ENCODE measurements at places on chromosomes 7 and 10. TPM values are rescaled to one million over a fixed set of nuclear protein-coding genes. Genes with fewer than 3 reads are reported as not detected.

The PON1 gene
- total RNA-seq = not detected

GRCh38 chr7:40418448-40418847 is 283.6 kb downstream of the SUGCT start:
- DNase-seq = no peak
- no peak overlapping the region for H3K4me3 ChIP-seq
- peaks cover 6% of the 10 kb centered on the region for H3K4me1 ChIP-seq
- H3K36me3 ChIP-seq = no peaks in the 10 kb centered on the region

DNA sequence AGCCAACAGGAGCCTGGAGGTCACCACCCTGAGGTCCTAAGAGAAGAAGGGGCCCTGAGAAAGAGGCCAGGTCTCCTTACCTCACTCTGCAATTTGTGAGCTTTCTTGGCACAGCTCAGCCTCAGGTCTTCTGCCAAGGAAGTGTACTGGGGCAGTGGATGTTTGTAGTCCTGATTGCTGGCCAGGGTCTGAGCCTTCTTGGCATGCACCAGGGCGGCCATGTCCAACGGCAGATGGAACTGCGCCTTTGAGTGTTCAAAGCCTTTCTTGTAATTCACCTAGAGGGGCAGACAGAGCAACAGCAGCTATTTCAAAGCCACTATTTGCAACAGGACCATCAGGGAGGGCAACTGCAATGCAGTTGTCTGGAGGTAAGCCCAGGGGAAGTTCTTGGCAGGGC is 51.7 kb downstream of the NRAP start:
- no peaks in the 10 kb centered on the region for H3K27me3 ChIP-seq
- H3K27ac ChIP-seq = no peak overlapping the region
- no peak for DNase-seq
- H3K4me1 ChIP-seq = no peaks in the 10 kb centered on the region

DNA sequence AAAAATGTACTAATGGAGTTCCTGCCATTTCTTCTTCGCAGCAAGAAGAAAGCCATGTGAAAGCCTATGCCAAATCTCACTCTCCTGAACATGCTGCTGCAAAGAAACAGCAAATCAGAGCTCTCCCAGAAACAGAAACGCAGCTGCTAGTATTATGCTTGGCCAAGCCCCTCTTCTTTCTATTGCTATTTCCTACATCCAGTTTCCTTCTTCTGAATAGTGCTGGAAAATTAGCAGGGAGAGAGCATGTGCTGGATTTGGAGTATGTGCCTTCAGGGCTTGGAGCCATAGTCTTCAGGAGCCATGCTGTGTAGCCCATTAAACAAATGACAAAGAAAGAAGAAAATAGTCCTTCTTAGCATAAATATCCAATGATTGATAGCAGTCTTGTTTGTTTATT is 852.0 kb upstream of the PHF14 start:
- H3K27me3 ChIP-seq = no peaks in the 10 kb centered on the region
- DNase-seq = no peak
- no peak overlapping the region for H3K27ac ChIP-seq

The TRRAP gene
- 10.5 TPM for total RNA-seq

DNA sequence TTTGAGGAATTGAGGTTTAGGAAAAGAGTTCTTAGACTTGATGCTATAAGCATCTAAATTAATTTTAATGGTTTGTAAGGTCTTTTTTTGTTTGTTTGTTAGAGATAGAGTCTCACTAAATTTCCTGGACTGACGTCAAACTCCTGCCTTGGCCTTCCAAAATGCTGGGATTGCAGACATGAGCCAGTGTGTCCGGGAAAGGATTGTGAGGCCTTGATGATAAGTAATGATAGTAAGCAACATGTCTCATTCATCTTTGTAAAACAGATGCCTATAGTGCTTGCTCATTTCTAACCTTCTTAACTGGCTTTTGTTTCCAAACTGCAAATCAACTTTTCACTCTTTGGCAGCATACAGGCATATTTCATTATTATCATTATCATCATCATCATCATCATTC is 176.0 kb upstream of the KCND2 start:
- no peak overlapping the region for H3K27ac ChIP-seq
- H3K4me1 ChIP-seq = no peaks in the 10 kb centered on the region
- H3K4me3 ChIP-seq = no peak overlapping the region
- H3K27me3 ChIP-seq = no peaks in the 10 kb centered on the region

DNA sequence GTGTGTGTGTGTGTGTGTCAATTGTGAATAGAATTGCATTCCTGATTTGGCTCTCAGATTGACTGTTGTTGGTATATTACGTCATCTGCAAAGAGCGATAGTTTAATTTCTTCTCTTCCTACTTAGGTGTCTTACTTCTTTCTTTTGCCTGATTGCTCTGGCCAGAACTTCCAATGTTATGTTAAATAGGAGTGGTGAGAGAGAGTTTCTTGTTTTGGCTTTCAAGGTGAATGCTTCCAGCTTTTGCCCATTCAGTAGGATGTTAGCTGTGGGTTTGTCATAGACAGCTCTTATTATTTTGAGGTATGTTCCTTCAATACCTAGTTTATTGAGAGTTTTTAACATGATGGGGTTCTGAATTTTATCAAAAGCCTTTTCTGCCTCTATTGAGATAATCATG is 34.2 kb upstream of the PRSS37 start:
- H3K4me3 ChIP-seq = no peak overlapping the region
- no peaks in the 10 kb centered on the region for H3K4me1 ChIP-seq
- no peak overlapping the region for H3K27ac ChIP-seq

The FGFR2 gene
- total RNA-seq = 2.6 TPM

DNA sequence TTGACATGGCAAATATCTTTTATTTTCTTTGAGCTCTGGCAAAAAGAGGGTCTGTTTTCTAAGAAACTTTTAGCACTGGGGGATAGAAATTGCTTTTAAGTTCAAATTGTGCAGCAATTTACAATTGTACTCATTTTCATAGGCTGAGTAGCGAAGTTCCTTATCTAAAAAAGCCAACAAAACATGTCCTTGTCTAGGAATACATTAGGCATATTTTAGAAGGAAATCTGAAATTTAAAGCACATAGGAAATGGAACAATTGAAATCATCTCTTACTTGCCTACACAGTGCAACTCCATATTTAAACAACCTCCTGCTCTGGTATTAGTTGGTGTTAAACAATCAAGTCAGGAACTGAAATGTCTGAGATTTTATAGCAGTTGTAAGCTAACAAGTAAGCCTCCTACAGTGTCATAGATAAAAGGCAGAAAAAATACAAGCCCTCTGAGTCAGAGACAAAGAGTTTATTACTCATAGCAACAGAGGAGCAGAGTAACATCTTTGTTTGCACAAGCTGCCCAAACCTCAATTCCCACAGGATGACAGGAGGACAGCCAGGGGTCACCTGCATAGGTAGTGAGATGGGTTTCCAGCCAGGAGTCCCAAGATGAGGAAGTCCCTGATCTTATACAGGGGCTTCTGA is 280.2 kb upstream of the HGF start:
- no peaks in the 10 kb centered on the region for H3K4me1 ChIP-seq
- H3K27me3 ChIP-seq = no peaks in the 10 kb centered on the region
- peak; percentile 3 for DNase-seq
- no peak overlapping the region for H3K27ac ChIP-seq
- H3K36me3 ChIP-seq = no peaks in the 10 kb centered on the region
- no peak overlapping the region for H3K4me3 ChIP-seq

The GPR26 gene
- total RNA-seq = not detected

DNA sequence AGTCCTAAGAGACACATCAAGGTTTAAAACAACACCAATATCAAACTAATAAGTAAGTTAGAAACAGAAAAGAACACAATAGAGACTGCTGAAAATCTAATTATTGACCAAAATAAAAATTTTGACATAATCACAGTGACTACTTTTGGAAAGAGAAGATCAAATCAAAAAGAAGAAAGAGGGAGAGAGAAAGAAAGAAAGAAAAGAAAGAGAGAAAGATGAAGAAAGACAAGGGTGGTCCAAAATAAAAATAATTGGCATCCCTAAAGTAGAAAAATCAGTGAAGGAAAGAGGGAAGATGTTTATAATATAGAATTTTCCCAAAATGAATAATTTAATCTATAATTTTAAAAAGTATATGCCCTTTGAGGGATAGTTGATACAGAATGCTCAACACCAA is 118.8 kb upstream of the VIPR2 start:
- DNase-seq = no peak
- no peaks in the 10 kb centered on the region for H3K4me1 ChIP-seq

DNA sequence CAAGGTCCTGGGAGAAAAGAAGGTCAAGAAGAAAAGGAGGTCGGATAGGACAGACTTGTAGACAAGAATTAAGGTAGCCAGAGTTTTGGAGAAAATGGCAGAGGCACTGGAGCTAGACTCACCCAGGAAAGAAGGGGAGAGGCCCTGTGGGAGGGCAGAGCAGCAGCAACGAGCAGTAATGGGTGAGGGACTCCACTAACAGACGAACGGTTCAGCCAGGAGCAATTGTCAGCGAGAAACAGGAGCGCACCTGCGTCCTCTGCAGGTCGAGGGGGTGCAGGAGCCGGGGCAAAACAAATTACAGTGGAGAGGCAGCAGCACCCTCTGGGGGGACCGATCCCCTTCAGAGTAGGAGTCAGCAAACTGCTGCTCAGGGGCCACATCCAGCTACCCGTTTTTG is 18.5 kb upstream of the IGFBP3 start:
- peaks cover 1% of the 10 kb centered on the region for H3K27me3 ChIP-seq
- H3K4me1 ChIP-seq = peaks cover 21% of the 10 kb centered on the region
- H3K36me3 ChIP-seq = no peaks in the 10 kb centered on the region
- DNase-seq = no peak
- peak overlapping the region; percentile 26 for H3K4me3 ChIP-seq

DNA sequence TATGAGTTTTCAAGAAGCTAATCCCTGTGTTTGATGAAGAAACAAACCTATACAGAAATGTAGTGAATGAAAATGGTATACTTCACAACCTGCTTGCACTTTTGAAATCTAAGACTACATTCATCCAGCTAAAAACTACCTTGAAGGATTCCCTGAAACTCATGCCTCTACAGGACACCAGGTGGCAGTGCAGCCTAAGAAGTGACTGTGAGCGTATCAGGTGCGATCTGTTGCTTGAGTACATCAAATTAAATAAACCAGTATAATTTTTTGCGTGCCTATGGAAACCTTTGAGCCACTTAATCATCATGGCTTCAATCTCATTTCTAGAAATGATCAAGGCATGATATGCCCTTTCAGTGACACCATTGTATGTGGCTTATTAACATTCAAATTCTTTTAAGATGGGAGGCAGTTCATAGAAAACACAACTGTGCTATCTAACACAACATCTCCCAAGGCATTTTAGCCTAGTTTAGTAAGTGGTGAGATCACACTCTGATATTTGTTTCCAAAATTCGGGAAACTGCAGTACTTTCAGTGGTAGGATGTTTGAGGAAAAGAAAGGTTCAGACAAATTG is 57.4 kb downstream of the PPP1R17 start:
- no peak overlapping the region for H3K4me3 ChIP-seq
- DNase-seq = peak; percentile 49
- H3K36me3 ChIP-seq = no peaks in the 10 kb centered on the region
- H3K27me3 ChIP-seq = no peaks in the 10 kb centered on the region
- H3K4me1 ChIP-seq = no peaks in the 10 kb centered on the region
- H3K27ac ChIP-seq = no peak overlapping the region

GRCh38 chr10:130021383-130021950 is 57.4 kb upstream of the EBF3 start:
- H3K27ac ChIP-seq = no peak overlapping the region
- no peaks in the 10 kb centered on the region for H3K36me3 ChIP-seq
- no peaks in the 10 kb centered on the region for H3K4me1 ChIP-seq
- H3K4me3 ChIP-seq = no peak overlapping the region
- DNase-seq = no peak
- H3K27me3 ChIP-seq = peaks cover 68% of the 10 kb centered on the region

GRCh38 chr10:68334672-68335467 is 2.1 kb upstream of the PBLD start:
- H3K4me3 ChIP-seq = peak overlapping the region; percentile 98
- no peak for DNase-seq
- H3K36me3 ChIP-seq = peaks cover 3% of the 10 kb centered on the region

- no peaks in the 10 kb centered on the region for H3K27me3 ChIP-seq
- H3K27ac ChIP-seq = no peak overlapping the region
- H3K4me1 ChIP-seq = peaks cover 30% of the 10 kb centered on the region
- no peaks in the 10 kb centered on the region for H3K36me3 ChIP-seq
- DNase-seq = no peak
These were observed 2.7 kb downstream of the EPHA1 start for GRCh38 chr7:143406002-143406357.

The LYZL2 gene
- total RNA-seq = not detected

The MMD2 gene
- not detected for total RNA-seq

GRCh38 chr10:123607386-123607785 is 58.8 kb upstream of the GPR26 start:
- peaks cover 4% of the 10 kb centered on the region for H3K27me3 ChIP-seq
- DNase-seq = no peak
- no peak overlapping the region for H3K27ac ChIP-seq
- H3K4me3 ChIP-seq = no peak overlapping the region
- no peaks in the 10 kb centered on the region for H3K36me3 ChIP-seq
- H3K4me1 ChIP-seq = no peaks in the 10 kb centered on the region

The MIOS gene
- 36.2 TPM for total RNA-seq

DNA sequence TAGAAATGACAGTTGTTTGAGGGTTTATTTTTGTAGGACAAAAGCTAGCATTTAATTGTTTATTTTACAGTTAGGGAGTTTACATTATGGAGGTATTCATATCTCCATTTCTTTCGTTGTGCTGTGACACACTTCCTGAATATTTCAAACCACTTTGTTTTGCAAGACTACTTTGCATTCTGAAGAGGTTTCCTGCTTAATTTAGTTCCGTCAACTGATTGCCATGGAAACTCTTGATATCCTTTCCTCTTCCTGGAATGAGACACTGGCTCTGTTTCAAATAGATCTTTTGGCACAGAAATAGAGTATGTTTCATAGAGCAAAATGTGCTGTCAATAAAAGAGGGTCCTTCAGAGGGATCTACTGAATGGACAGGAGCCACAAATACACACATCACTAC is 159.5 kb upstream of the AGR3 start:
- H3K36me3 ChIP-seq = no peaks in the 10 kb centered on the region
- no peak overlapping the region for H3K4me3 ChIP-seq
- DNase-seq = peak; percentile 3
- peaks cover 19% of the 10 kb centered on the region for H3K4me1 ChIP-seq
